ENCODE measurements at places on chromosomes 6 and 20. TPM values are rescaled to one million over a fixed set of nuclear protein-coding genes. Genes with fewer than 3 reads are reported as not detected.

LRRC73 gene
- 1.5 TPM for total RNA-seq

GRCh38 chr6:97460394-97461080, 177.5 kb upstream of the MMS22L start:
- DNase-seq: no peak

- peak; percentile 89 for DNase-seq
Observed at GRCh38 chr20:44209686-44210405, 725 bp downstream of the OSER1 start.

- DNase-seq: no peak
Observed at GRCh38 chr20:35902545-35902941, 51.8 kb downstream of the SCAND1 start.

- no peak for DNase-seq
Observed at GRCh38 chr6:5203546-5203945, 57.2 kb downstream of the LYRM4 start.

DNA sequence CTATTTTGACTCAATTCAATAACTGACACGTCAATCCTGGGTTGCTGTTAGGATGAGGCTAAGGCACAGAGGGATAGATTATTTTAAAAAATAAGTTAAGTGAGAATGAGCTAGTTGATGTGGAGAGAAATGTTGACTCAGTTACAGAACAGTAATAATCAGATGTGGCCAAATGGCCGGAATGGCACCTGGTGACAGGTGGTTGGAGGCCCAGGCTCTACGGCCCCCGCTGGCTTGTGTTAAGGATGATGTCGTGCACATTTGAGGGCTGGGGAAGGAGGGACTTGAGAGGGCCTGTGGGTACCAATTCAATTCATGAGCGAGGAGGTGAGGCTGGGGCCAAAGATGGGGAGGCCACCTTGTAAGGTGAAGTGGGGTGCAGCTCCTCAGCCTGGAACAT, 31.7 kb downstream of the APCDD1L start:
- no peak for DNase-seq

DNA sequence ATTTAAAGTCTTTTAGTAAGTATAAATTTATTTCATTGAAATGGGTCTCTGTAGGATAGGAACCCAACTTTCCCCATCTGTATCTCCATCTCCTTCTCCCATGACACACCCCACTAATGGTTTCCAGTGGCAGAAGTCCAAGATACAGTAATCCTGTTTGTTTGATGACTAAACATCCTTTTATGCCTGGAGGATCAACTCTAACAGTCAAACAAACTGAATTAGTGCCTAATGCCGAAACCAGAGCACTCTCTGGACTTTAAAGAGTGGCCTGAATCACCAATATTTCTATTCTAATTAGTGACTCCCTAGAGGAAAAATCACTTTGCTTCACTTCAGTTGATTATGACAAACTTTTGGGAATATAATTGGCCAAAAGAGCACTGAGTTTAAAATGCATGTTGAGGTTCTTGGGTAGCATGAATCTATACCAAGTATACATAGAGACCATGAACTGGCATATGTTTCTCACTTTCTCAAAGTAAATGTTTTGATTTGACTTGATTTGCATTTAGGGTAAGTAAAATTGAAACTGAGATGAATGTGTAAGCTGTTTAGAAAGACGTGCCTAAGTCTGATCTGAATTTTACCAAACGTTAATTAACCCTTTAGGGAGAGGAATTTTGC, 776.4 kb upstream of the NRSN1 start:
- DNase-seq: no peak

GRCh38 chr6:156760377-156760776, 16.8 kb upstream of the ARID1B start:
- DNase-seq: no peak

DNA sequence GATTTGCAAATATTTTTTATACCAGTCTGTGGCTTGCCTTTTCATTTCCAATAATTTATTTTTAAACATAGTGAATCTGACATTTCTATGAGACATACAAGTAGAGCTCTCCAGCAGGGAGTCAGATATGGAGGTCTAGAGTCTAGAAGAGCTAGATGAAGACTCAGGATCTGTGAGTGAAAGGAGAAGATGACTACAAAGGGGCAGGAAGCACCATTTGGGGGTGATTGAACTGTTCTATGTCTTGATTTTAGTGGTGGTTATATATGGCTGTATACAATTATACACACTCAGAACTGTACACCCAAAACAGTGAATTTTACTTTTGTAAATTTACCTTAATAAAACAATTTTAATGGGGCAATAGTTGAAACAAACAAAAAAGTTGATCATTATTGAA, 127.9 kb upstream of the BACH2 start:
- no peak for DNase-seq

GRCh38 chr20:47252879-47253307, 103.6 kb downstream of the ZMYND8 start:
- DNase-seq: peak; percentile 67
